ENCODE measurements at places on chromosomes 3 and 15.

GRCh38 chr15:95226835-95227234 is 995.5 kb downstream of the MCTP2 start:
- no peak for DNase-seq

DNA sequence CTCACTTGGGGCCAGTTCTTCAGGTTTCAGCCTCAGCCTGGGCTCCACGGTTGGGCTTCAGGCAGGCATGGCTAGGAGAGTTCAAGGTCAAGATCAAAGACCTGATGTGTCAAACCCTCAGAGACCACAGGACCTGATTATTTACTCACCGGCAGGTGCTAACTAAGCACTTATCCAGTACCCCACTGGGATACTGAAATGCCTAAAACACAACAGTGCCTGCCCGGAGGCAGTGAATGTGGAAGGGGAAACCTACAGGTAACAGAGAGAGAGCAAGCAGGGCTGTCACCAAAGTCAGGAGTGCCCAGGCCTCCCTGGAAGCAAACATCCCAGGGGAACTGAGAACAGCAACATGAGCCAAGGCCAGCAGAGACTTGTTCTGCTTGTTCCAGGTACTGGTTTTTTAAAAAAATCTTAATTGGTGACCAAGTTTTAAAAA is 6.7 kb downstream of the IDH2 start:
- DNase-seq = no peak

- no peak for DNase-seq
These were observed 843 bp upstream of the CD47 start for GRCh38 chr3:108091498-108092250.

GRCh38 chr15:64466408-64467141 is 6.2 kb downstream of the ZNF609 start:
- DNase-seq = no peak

- no peak for DNase-seq
These were observed 73.9 kb upstream of the CHRNB4 start for GRCh38 chr15:78714890-78715289.

GRCh38 chr3:129403450-129403849 is 25.0 kb downstream of the EFCAB12 start:
- DNase-seq = no peak

- DNase-seq = no peak
These were observed 17.3 kb downstream of the MRPS11 start for GRCh38 chr15:88484682-88485331.

DNA sequence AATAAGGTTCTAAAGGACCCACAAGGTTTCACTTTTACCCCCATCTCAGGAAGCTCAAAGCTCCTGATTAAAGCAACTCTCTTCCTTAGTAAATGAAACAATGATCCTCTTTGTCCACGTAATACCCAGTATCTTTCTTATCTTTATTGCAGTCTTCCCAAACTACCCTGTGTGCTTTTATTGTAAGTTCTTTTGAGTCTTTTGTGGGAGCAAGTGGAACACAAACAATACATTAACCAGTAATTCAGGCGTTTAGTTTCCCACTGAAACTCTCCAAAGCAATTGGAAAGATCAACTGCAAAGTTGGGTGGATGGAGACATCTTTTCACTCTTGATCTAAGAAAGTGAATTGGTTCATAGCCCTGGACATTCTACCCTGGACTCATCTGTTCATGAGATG is 240.0 kb downstream of the ZNF621 start:
- DNase-seq = no peak

DNA sequence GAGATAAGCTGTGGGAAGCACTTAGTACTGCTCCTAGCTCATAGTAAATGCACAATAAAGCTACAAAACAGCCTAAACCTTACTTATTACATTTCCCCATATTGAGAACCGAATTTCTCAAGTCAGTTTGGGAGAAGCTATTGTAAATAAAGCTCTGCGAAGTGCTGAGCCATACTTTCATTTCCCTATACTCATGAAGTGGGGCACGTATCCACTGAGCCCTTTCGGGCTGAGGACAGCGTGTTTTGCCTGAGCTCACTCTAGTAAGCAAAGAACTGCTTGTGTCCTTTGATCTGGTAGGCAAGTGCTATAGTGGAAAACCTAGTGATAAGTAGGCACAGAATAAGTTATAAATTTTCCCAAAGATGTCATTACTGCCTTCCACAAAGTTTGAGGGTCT is 165.0 kb downstream of the RSL24D1 start:
- no peak for DNase-seq

GRCh38 chr15:69451951-69452691 is 497 bp upstream of the RPLP1 start:
- peak; percentile 36 for DNase-seq

- no peak for DNase-seq
These were observed 45.4 kb downstream of the AMOTL2 start for GRCh38 chr3:134328846-134329245.

- no peak for DNase-seq
These were observed 40.9 kb downstream of the FBXL2 start for GRCh38 chr3:33317963-33318709.

DNA sequence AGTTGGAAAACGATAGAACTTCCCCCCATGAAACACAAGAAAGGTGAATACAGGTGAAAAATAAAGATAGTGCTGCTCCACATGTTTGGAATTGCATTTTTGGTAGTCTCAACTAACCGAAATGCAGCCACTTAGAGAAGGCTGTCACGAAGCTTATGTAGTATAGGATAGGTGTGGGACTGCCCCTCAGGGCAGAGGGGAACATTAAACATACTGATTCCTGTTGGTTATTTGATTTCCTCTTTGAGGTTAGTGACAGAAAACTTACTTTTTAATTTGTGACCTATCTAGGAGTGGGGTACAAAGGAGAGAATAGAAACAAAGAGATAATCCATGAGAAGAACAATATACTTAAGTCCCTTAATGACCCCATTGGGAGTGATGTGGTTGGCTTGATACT is 85.8 kb upstream of the SATB1 start:
- DNase-seq = no peak

- DNase-seq = no peak
These were observed 301.4 kb downstream of the RBMS3 start for GRCh38 chr3:29582273-29582672.

DNA sequence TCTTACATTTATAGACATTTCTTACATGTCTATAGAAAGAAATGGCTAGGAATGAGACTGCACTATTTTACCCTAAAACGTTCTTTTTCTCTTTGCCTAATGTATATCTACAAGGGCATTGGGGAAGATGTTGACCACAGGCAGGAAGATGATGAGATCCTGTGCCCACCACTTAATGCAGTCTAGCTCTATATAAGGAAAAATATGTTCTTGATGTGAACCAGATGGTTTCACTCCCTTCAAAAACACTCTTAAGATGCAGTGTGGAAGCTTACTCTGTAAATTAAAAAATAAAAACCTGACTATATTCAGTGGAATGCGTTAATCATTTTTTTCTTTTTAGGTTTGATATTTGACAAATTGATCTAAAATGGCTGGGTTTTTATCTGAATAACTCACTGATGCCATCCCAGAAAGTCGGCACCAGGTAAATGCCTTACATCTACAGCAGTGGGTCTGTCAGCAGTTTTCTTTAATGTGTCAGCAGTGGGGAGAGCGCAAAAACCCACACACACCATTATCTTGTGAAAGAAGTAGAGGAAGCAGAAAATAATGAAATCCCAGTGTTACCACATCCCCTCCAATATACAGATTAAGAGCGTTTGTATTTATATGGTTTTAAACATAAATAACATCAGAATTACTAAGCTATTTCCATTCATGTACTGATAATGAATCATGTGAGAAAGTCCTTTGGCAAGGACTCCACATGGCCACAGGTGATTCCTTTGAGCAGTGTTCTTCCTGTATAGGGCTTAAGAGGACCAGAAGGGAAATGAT is 10.1 kb downstream of the AGTR1 start:
- DNase-seq = no peak

- DNase-seq = no peak
These were observed 8.6 kb downstream of the FBXL22 start for GRCh38 chr15:63605816-63606215.

- DNase-seq = peak; percentile 73
These were observed 77.2 kb downstream of the SCN10A start for GRCh38 chr3:38738630-38739395.

DNA sequence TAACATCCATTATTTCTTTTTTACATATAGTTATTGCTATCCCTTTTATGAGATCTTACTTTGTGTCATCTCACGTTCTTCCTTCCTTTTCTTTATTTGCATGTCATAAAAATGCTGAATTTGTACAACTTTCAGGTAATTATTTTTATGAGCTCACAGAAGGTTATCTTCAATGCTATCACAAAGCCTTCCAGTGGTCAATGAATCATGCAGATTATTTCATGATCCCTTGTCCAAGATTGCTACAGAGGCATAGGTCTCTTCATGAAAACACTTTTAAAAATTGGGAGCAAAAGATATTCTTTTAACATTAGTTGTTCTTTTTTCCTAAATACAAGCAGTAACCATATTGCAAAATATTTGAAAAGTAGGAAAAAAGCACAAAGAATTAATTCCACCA is 880.1 kb upstream of the NR2F2 start:
- DNase-seq = no peak

DNA sequence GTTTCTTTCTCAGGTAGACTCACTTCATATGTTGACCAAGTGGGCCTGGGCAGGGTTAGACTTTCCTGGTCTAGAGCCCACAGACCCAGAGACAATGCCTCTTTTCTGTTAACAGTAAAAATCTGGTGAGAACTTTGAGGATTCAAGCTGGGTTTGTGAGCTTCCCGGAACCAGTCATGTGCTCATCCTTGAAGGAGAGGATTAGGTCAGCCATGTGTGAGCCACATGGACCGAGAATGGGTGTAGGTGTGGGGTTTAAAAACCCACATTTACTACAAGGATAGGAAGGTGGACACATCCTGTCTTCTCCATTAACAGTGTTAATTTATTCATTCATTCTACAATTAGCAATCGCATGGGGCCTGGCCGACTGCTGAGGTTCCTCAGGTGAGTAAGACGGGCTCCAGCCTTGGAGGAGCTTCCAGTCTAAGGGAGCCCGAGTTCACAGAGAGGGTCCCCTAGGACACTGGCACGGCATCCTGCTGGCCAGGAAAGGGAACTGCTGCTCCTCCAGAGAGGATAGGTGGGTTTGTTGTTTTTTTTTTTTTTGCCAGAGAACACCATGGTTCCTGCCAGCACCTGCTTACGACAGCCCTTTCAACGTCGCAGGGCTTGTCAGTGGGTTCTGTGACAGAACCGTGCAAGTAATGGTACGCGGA is 69.0 kb downstream of the SQOR start:
- DNase-seq = no peak

DNA sequence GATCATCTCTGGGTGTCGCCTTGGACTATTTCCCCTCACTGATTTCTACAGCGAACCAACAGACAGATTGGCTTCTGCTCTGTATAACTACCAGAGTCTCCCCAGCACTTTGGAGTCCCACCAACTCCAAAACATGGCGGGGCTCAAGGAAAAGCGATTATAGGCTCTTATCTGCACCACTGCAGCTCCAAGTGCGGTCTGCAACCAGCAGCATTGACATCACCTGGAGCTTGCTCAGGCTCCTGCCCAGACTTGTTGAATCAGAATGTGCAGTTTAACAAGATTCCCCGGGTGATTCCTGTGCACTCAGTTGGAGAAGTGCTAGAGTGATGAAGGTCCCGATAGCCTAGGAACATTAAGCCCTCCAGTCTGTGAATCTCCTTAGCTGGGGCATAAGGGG is 9.0 kb downstream of the CCK start:
- no peak for DNase-seq

- no peak for DNase-seq
These were observed 208.8 kb downstream of the CADM2 start for GRCh38 chr3:85167576-85167975.

DNA sequence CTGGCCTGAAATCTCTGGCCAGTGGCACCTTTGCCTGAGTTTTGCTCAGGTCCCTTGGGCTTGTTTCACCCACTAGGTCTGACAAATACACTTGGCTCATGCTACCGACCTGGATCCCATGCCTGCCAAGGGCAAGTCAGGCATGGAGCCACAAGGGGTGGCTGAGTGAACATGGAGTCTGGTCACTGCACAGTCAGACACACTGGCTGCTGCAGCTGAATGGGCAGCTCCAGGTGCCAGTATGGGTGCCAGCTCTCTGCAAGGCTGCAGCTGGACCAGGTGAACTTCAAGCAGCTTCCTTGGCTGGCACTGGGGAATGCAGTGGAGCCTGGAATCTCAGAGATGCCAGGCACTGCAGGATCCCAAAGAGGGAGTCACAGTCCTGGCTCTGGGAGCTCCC is 170.3 kb downstream of the NECTIN3 start:
- no peak for DNase-seq

DNA sequence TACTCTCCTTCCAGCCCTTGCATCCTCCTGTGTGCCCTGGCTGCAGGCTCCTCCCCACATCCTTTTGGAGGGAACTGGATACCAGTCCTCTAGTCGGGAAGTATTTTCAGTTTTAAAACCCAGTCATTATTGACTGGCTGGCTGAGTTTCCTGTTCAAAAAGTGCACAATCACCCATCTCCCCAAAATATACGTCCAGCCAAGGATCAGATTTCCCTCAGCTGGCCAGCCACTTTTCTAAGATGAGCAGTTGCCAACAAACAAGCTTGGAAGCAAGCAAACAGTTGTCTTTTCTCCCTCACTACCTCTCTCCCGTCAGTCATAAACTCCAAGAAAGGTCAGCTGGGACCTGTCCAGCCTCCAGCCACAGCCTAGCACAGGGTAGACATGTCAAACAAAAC is 147.7 kb upstream of the GALNT15 start:
- DNase-seq = no peak

GRCh38 chr15:39579487-39580116 is 1.3 kb upstream of the THBS1 start:
- no peak for DNase-seq

DNA sequence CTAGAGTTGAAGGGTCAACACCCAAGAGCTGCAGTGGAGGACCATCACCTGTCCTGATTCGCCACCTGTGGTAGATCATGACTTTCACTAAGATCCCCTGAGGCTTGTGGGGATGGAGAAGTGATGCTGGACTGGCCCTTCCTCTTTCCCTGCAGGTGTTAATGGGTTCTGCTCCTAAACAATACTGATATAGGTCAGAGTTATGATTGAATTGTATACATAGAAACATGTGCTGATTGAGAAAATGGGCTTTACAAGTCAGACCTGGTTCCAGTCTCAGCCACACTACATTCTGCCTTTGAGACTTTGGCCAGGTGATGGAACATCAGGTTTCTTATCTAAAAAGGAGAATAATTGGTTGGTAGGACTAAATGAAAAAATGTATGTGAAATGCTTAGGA is 418.9 kb upstream of the TPRG1 start:
- no peak for DNase-seq

DNA sequence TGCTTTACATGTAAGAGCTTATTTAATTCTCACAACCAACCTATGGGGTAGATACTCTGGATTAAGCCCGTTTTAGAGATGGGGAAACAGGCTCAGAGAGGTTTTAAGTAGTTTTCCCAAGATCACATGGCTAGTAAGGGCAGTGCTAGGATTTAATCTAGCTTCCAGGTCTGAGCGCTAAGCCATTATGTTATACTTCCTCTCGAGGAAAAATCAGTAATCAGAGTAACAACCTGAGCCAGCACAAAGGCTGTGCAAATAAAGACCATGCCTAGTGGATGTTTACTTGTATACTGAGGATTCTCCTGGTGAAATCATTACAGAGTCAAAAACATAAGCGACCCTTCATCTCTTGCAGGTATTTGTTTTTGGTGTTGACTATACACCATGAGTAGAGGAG is 9.0 kb downstream of the FSTL1 start:
- no peak for DNase-seq
